Naive thymus-derived CD4-positive, alpha-beta T cell (primary cell): ENCODE measurements at places on chromosomes 7 and 10. TPM values are rescaled to one million over a fixed set of nuclear protein-coding genes. Genes with fewer than 3 reads are reported as not detected.

The ZNF503 gene
- not detected for polyA plus RNA-seq

The DYNC1I1 gene
- polyA plus RNA-seq, result not detected

GRCh38 chr10:83760142-83760541, 379.2 kb upstream of the GHITM start:
- H3K27ac ChIP-seq, result no peak overlapping the region
- H3K36me3 ChIP-seq, result no peaks in the 10 kb centered on the region
- H3K27me3 ChIP-seq, result no peaks in the 10 kb centered on the region
- H3K4me1 ChIP-seq, result no peaks in the 10 kb centered on the region
- no peak overlapping the region for H3K4me3 ChIP-seq

- no peak overlapping the region for H3K4me3 ChIP-seq
- H3K4me1 ChIP-seq, result no peaks in the 10 kb centered on the region
- peak; percentile 11 for DNase-seq
- no peaks in the 10 kb centered on the region for H3K27me3 ChIP-seq
Observed at GRCh38 chr10:124997771-124998623, 56.1 kb downstream of the ZRANB1 start.

DNA sequence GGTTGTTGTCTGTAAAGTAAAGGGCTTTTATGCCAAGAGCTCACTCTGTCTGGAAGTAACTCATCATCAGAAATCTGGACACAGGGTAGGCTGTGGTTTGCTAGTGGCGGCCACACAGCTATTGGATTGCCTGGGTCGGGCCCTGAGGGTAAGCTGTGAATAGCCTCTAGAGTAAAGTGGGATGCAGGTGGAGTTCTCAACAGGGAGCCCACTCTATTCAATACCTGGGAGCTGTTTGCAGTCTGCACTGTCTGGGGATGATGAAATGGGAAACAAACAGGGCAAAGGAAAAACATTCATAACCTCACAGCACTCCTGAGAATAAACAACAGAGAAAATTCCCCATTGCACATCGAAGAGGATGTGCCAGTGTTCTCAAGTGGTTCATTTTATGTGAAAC, 582.6 kb downstream of the CALN1 start:
- H3K36me3 ChIP-seq, result no peaks in the 10 kb centered on the region
- H3K27ac ChIP-seq, result no peak overlapping the region
- H3K27me3 ChIP-seq, result no peaks in the 10 kb centered on the region
- H3K4me1 ChIP-seq, result no peaks in the 10 kb centered on the region
- no peak for DNase-seq

DNA sequence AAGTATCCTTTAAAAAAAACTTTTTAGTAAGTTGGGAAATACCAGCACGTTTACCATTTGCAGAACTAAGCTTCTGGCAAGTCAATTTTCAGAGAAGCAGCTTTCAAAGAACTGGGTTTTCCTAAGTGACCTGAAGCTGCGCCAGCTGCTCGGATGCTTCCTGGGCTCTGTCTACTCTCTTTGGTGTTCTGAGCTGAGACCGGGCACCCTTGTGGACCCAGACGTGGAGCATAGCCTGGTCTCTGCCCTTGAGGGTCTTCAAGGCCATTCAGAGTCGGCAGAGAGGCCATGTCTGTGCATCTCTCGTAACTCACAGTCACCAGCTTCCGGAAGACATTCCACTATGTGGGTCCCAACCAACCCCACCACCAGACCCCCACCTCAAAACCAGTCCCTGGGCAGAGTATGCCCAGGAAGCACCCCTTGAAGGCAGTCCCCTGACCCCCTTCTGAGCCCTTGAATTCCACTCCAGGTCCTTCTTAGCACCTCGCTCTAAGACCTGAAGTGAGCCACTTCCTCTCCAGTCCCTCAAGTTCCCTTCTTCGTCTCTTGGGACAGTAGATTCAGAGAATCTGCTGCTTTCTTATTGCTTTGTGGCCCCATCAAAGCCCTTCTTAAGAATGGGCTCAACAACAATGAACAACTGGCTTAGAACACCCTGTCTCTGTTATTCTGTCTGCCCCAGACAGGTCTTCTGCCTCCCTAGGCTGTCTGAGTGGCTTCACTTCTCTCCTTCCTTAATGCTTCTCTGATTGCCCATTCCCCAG, 8.5 kb downstream of the CALML5 start:
- no peaks in the 10 kb centered on the region for H3K36me3 ChIP-seq
- H3K27me3 ChIP-seq, result no peaks in the 10 kb centered on the region
- no peak for DNase-seq
- no peaks in the 10 kb centered on the region for H3K4me1 ChIP-seq
- H3K27ac ChIP-seq, result no peak overlapping the region
- no peak overlapping the region for H3K4me3 ChIP-seq

GRCh38 chr7:23422909-23423308, 47.4 kb downstream of the IGF2BP3 start:
- H3K36me3 ChIP-seq, result no peaks in the 10 kb centered on the region
- no peak for DNase-seq
- no peak overlapping the region for H3K4me3 ChIP-seq
- no peaks in the 10 kb centered on the region for H3K27me3 ChIP-seq

DNA sequence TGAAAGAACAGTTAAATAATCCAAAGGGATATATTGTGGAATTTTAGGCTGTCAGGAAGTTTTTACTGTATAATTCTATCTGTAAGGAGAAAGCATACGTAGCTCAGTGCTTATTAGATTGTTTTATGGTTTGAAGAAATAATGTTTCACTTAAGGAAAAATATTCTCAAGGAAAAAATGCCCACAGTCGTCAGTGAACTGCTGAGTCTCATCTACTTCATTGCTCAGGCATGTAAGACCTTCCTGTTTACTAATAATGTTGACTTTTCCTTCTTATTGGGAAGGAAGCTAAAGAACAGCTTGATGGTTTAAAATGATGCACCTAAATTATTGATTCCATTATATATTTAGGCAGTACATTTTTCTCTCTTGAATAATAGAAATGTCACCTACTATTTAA, 304.2 kb downstream of the SDK1 start:
- no peak overlapping the region for H3K4me3 ChIP-seq
- no peaks in the 10 kb centered on the region for H3K27me3 ChIP-seq
- H3K4me1 ChIP-seq, result no peaks in the 10 kb centered on the region
- no peaks in the 10 kb centered on the region for H3K36me3 ChIP-seq
- DNase-seq, result no peak
- no peak overlapping the region for H3K27ac ChIP-seq

The GLCCI1 gene
- polyA plus RNA-seq, result 6.9 TPM

DNA sequence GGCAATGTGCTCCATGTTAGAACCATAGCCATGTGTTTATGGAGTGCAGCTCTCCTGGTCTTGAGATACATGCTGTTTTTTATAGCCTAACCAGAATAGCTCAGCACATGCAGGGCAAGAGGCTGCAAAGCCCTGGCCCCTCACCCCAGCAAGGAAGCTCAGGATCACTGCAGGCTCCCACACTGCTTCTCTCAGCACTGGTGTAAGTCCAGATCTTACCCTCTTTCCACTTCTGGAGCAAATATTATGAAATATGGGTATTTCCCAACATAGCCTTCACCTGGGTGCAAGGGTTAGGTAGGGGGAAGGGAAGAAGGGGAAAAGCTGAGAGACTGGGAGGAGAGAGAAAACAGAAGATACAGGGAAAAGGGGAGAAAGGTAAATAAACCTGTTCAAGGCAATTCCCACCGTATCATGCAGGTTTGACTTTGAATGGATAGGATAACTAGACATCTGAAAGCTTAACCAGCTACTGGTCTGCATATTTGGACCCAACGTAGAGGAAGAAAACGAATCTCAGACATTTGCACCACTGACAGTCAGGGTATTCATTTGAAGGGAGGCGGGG, 19.7 kb downstream of the SKIDA1 start:
- no peaks in the 10 kb centered on the region for H3K36me3 ChIP-seq
- no peak overlapping the region for H3K27ac ChIP-seq
- DNase-seq, result no peak

GRCh38 chr7:38311329-38311937, 38.0 kb upstream of the TARP start:
- H3K27me3 ChIP-seq, result no peaks in the 10 kb centered on the region
- peak overlapping the region; percentile 35 for H3K27ac ChIP-seq
- no peak overlapping the region for H3K4me3 ChIP-seq
- H3K4me1 ChIP-seq, result peaks cover 6% of the 10 kb centered on the region
- no peak for DNase-seq

- no peaks in the 10 kb centered on the region for H3K27me3 ChIP-seq
- peaks cover 23% of the 10 kb centered on the region for H3K4me1 ChIP-seq
- no peaks in the 10 kb centered on the region for H3K36me3 ChIP-seq
- DNase-seq, result no peak
- H3K27ac ChIP-seq, result no peak overlapping the region
Observed at GRCh38 chr10:23370106-23370505, 25.5 kb upstream of the C10orf67 start.

DNA sequence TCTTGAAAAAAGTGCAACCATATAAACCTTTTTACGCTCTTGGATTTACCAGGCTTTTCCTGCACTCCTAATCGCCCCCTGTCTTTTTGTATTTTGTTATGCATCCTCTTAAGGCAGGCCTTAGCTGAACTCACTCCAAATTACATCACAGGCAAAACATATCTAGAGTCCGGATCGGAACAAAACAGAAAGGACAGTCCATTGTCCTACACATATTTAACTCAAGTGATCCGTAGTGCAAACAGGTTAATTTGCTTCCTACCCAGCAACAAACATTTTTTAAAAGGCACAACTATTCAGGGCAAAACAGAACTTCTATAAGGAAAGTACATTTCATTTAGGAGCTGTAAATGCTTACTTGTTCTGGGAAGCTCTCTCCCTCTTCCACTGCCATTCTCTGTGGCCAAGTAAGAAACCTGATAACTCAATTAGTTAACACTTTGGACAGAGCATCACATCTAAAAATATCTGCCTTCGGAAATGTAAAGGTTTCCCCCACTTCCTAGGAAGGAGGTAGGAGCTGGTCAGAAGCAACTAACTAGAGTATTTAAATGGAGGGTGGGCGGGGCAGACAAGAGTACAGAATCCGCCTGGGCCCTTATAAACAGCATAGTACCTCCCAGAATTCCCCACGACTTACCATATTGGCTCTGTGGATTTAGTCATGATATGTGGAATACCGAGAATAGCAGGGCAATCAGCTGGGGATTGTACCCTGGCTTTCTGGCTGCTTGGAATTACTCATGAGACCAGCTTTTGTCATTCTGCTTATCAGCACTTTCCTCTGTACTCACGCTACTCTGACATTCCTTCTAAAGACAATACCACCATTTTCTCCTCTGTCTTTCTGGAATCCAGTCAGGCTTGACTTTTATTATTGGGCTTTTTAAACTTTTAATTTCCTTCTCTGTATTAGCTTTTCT, 89.5 kb downstream of the ANK3 start:
- no peak overlapping the region for H3K4me3 ChIP-seq
- H3K27me3 ChIP-seq, result no peaks in the 10 kb centered on the region
- no peaks in the 10 kb centered on the region for H3K4me1 ChIP-seq
- DNase-seq, result no peak

The MACROH2A2 gene
- polyA plus RNA-seq, result 4.6 TPM

DNA sequence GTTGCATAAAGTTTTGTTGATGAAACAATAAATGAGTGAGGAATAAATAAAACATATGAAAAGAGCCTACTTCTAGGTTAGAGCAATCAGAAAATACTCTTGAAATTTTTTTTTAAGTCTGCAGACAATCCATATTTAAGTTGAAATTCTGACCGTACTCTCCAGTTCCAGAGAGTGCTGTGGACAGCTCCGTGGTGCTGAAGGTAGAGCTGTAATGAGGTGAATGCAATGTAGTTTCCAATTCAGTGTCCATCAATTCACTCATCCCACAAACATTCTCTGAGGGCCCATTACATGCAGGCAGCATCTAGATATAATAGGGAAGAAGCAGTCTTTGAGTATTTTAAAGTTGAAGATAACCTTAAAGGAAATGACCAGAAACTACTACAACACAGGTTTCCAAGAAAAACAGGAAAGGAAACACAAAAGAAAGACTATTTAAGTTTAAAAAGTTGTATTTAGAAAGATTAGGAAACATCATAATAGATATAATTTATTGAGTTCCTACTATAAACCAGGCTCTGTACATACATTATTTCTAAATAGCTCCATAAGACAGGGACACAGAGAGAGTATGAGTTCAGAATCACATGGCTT, 44.0 kb upstream of the CRTAC1 start:
- H3K36me3 ChIP-seq, result no peaks in the 10 kb centered on the region
- no peaks in the 10 kb centered on the region for H3K27me3 ChIP-seq
- no peak overlapping the region for H3K4me3 ChIP-seq
- no peak for DNase-seq
- no peaks in the 10 kb centered on the region for H3K4me1 ChIP-seq

The BRI3 gene
- 17.8 TPM for polyA plus RNA-seq

The CUZD1 gene
- 3.8 TPM for polyA plus RNA-seq

GRCh38 chr7:767941-768731, 41.1 kb upstream of the PRKAR1B start:
- H3K27me3 ChIP-seq, result no peaks in the 10 kb centered on the region
- no peak overlapping the region for H3K27ac ChIP-seq
- no peak overlapping the region for H3K4me3 ChIP-seq
- no peaks in the 10 kb centered on the region for H3K4me1 ChIP-seq

DNA sequence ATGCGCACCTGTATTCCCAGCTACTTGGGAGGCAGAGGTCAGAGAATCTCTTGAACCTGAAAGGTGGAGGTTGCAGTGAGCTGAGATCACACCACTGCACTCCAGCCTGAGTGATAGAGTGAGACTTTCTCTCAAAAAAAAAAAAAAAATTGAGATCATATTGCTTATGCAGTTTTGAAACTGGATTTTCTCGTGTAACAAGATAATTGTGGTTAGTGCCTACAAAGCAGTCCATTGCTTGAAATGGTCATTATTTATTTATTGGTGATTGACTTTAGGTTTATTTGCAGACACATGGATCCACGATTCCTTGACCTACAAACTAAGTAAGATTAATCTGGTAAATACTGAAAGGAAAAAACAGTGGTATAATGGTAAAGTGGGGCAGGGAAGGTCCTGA, 149.8 kb downstream of the TAX1BP1 start:
- H3K4me1 ChIP-seq, result no peaks in the 10 kb centered on the region
- H3K27me3 ChIP-seq, result no peaks in the 10 kb centered on the region
- DNase-seq, result no peak
